T-helper 17 cell (primary cell): ENCODE measurements at places on chromosomes 2 and 18.

DNA sequence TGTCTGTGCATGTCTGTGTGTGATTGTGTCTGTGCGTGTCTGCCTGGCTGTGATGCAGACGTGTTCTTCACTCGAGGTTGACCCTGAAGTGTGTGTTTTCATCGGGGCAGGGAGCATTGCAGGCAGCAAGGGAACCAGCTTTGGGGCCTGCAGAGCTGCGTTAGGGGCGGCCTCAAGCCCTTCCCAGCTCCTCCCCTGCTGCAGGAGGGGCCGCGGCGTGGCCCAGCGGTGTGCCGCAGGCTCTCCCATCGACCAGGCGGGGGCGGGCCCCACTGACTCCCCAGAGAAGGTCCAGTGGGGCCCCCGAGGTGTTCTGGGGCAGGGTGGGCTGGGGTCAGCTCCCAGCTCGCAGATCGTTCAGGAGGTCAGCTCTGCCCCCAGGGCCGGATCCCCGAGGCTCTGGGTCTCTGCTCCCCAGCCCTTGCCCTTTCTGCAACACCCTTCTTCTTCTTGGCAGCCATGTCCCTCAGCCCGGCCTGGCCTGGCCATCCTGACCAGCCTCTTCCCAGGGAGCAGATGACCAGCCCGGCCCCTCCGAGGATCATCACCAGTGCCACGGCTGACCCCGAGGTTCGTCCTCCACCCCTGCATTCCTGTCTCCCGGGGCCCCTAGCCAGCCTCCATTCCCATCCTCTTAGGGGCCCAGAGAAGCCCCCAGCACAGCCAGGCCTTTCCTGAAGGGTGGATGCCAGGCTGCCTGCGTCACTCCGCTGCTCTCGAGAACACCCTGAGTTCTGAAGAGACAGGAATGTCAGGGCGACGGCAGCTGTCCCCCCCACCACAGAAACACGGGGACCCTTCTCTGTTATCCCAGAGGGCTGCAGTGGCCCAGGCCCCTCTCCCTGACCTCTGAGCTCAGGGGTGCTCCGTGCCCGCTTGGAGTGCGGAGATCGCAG, 11.1 kb upstream of the KLHL30 start:
- no peak for DNase-seq
- no peaks in the 10 kb centered on the region for H3K27me3 ChIP-seq
- H3K4me3 ChIP-seq: no peak overlapping the region

DNA sequence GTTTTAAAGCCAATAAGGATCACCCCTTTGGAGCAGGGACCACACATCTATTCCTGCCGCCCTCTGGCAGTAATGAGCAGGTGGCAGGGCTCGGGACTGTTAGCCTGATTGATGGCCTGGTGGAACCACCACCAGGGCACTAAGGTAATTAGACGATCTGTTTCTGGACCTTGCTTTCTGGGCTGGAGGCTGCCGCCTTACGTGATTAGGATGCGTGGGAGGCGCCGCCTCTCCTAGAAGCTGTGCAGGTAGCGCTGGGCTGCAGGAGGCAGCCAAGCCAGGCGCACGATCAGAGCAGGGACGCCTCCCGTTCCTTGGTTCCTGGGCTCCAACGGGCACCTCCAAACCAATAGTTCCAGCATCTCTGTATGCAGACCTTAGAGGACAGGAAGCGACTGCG, 242.6 kb upstream of the RAB12 start:
- no peak for DNase-seq
- H3K36me3 ChIP-seq: peaks cover 3% of the 10 kb centered on the region

DNA sequence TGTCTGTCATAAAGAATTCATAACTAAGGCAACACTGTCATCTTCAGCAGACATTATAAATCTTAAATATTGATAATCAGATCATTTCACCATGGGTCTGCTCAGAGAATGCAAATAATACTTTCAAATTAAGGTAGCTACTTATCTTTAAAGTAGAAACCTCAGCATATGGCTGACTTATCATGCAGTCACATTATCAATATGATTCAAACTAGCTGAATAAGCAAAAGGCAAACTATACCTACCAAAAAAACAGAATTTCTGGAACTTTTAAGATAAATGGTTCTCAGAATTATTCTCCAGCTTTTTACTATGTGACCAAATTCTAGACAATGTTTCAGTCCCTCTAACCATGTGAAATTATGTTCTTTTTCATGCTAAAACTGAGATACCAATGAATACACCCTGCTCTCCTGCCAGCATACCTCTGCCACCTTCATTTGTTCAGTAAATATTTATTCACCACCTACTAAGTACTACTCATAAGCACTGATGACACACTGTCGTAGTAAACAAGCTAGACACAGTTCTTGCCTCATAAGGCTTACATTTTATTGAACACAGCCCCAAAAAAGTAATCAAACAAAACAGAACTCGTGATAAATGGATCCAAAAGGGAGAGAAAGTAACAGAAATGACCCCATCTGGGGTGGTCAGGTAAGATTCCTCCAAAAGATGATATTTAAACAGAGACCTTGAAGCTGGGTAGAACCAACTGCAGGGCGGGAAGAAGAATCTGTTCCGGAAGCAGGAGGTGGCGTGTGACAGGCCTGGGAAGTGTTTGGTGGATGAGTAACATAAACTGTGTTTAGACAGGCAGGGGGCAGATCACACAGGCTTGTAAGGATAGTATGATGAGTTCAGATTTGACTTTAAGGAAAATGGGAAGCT, 17.7 kb downstream of the SPIRE1 start:
- peaks cover 5% of the 10 kb centered on the region for H3K36me3 ChIP-seq
- no peak overlapping the region for H3K4me3 ChIP-seq
- H3K27ac ChIP-seq: no peak overlapping the region
- no peak for DNase-seq
- H3K27me3 ChIP-seq: peaks cover 32% of the 10 kb centered on the region
- peaks cover 2% of the 10 kb centered on the region for H3K4me1 ChIP-seq

DNA sequence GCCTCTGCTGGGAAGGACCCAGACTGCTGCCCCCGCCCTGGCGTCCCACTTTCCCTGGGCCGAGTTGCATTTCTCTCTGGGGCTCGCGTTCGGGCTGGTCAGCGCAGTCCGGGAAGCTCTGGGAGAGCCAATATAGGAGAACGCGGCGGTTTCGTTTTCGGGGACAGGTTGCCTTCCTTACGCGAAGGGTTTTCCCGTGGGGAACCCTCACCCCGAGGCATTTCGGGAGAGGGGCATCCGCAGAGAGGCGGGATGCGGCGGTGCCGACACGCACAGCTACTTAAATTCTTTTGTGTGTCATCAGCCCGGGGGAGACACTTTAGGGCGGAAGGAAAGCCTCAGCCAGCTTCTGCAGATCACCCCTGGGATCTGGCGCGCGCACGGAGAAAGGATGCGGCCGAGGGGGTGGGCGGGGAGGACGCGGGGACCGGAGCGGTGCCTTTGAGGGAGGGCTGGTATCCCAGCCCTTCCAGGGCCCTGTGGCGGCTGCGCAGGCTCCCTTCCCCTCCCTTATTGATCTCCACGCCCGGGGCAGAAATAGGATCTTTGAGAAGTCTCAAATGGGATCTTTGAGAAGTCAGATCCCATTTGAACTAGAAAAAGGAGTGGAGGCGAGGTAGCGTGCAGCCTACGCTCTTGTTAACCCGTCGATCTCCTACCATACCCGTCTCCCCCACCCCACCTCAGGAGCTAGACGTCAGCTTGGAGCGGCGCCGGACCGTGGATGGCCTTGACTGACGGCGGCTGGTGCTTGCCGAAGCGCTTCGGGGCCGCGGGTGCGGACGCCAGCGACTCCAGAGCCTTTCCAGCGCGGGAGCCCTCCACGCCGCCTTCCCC, 1.2 kb downstream of the GATA6 start:
- DNase-seq: no peak
- H3K27ac ChIP-seq: no peak overlapping the region
- peaks cover 6% of the 10 kb centered on the region for H3K36me3 ChIP-seq

GRCh38 chr2:43787895-43788294, 14.1 kb downstream of the DYNC2LI1 start:
- H3K36me3 ChIP-seq: no peaks in the 10 kb centered on the region
- H3K27ac ChIP-seq: no peak overlapping the region
- no peaks in the 10 kb centered on the region for H3K4me1 ChIP-seq
- no peak overlapping the region for H3K4me3 ChIP-seq

DNA sequence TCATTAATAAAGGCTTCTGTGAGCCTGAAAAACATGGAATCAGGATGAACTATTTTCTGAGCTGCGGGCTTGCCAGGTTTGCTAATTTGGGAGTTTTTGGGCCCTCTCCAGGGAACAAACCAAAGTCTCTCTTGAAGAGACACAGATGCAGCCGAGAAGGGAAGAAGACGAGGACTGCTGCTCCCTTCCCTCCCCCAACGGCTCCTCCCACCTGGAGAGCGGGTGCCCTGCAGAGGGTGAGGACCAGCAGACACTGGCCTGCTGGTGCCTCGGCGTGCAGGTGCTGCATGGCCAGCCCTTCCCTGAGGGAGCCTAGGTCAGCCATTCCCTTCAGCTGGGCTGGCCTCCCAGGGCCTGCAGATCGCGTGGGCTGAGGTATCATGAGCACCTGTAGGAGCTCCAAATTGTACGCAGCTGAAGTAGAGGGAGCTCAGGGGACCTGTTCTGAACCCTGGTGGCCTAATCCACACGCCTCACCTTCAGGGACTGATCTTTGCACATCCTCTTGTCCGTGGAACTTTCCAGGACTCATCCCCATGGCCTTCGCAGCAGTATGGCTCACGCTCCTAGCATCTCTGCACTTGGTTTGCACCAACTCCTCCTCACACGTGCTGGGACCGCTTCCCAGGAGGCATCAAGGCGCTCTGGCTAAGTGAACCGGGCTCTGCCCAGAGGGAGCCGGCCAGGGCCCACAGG, 19.5 kb downstream of the EMX1 start:
- no peak overlapping the region for H3K27ac ChIP-seq
- no peak overlapping the region for H3K4me3 ChIP-seq
- no peak for DNase-seq
- peaks cover 9% of the 10 kb centered on the region for H3K4me1 ChIP-seq

DNA sequence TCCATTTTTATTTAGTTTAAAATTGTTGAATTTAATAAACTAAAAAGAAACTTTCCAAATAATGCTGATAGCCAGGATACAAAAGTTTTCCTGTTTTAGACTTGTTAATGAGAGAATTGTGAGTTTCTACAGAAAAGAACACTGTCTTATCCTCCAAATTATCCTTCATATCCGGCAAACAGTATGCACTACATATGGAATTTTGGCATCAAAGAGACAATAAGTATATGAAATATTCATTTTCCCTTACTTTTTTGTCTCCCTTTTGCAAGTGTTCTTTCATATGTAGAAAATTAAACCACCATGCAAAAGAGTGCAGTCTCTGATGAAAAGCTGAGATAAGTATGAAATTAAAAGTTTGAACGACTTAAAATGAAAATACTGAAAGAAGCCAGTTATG, 159.4 kb downstream of the UBE2E3 start:
- H3K27ac ChIP-seq: peak overlapping the region; percentile 90
- H3K4me1 ChIP-seq: peaks cover 31% of the 10 kb centered on the region
- H3K27me3 ChIP-seq: no peaks in the 10 kb centered on the region
- no peak for DNase-seq
- H3K4me3 ChIP-seq: no peak overlapping the region

GRCh38 chr18:66760559-66760958, 156.7 kb upstream of the CDH19 start:
- H3K4me1 ChIP-seq: no peaks in the 10 kb centered on the region
- no peaks in the 10 kb centered on the region for H3K36me3 ChIP-seq
- DNase-seq: no peak
- H3K27ac ChIP-seq: no peak overlapping the region

DNA sequence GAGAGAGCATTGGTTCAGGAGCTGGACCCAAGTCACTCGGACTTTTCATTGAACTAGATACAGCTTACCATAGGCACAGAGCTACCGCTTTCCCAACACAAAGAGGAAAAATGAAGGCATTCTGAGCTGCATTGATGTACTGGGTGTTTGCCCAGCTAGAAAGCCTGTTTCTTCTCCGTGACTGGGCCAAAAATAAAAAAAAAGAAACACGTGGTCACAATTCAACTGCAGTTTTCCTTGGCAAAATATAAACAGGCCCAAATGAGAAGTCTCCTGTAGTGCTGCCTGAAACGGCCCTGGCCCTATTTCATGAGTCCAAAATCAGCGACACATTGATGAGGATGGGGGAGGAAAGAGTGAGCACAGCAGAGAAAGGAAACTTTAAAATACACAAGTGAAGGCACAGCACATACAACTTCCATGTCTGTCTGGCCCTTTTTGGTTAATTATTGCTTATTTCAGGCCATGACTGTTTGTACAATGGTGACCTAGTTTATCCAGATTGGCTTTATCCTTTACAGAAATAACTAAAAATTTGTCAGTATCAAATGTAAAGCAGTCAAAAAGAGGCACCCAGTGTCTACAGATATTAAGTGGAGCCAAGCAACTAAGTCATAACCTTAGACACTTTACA, 179.7 kb downstream of the ICOS start:
- H3K27me3 ChIP-seq: peaks cover 15% of the 10 kb centered on the region
- no peak overlapping the region for H3K4me3 ChIP-seq
- no peak for DNase-seq
- peaks cover 13% of the 10 kb centered on the region for H3K4me1 ChIP-seq

DNA sequence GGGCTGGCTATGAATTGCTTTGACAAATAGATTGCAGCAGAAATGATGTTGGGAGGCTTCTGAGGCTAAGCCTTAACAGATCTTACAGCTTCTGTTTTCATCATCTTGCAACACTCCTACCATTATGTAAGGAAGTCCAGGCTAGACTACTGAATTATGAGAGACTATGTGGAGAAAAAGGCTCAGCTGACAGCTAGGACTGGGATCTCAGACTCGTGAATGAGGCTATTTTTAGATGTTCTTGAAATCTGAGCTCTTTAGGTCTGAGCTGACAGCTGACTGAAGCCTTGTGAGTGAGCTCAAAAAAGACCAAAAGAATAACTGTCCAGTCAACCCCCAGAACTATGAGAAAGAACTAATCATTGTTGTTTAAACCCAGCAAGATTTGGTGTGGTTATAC, 70.3 kb downstream of the VWC2L start:
- no peak for DNase-seq
- no peak overlapping the region for H3K4me3 ChIP-seq
- H3K27ac ChIP-seq: no peak overlapping the region

DNA sequence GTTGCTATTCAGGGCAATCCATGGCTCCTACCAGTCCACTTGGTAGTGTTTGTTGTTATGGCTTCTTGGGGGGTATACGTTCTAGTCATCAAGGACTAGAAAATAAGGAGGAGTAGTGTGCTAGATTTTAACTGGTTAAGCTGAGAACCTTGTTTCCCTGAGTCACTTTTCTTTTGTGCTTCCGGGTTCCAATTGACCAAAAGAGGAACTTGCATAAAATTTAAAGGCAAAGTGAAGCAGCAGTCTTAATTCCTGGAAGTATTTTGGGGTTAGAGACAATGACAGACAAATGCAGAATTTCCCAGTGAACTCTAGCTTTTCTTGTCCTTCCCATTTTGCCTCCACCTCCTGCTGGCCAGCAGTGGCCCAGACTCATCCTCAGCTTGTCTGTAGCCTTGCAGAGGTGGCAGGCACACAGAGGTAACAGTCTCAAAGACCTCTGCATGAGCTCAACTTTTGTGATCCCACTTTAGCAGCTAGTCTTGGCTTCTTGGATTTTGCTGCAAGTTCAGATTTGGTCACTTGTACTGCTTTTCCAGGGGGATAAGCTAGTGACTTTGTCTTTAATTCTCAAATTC, 1105.8 kb upstream of the NXPH2 start:
- H3K27ac ChIP-seq: no peak overlapping the region
- no peak for DNase-seq
- H3K4me1 ChIP-seq: no peaks in the 10 kb centered on the region
- H3K36me3 ChIP-seq: no peaks in the 10 kb centered on the region
- no peaks in the 10 kb centered on the region for H3K27me3 ChIP-seq
